ENCODE measurements at places on chromosomes 11 and 22. TPM values are rescaled to one million over a fixed set of nuclear protein-coding genes. Genes with fewer than 3 reads are reported as not detected.

Gene RAPSN
- 3.7 TPM for total RNA-seq

Gene SCGB1D2
- not detected for total RNA-seq

Gene MS4A12
- not detected for total RNA-seq

Gene OSM
- 0.32 TPM for total RNA-seq

Gene TSSK2
- not detected for total RNA-seq

Gene FOSL1
- 2.0 TPM for total RNA-seq

Gene HPS4
- 11.9 TPM for total RNA-seq

Gene IGLL1
- total RNA-seq, result not detected

Gene NAP1L4
- total RNA-seq, result 189 TPM

Gene ABTB2
- 27.9 TPM for total RNA-seq

Gene RASSF10
- 0.08 TPM for total RNA-seq

Gene C22orf31
- not detected for total RNA-seq

- no peak for DNase-seq
Measured at GRCh38 chr11:223026-223789, 12.9 kb downstream of the SIRT3 start.

GRCh38 chr11:77075425-77075905 lies 8.7 kb downstream of the CAPN5 start:
- no peak for DNase-seq

GRCh38 chr22:44885806-44886360 lies 123.9 kb downstream of the PHF21B start:
- no peak for DNase-seq

GRCh38 chr22:46408568-46409506 lies 73.3 kb downstream of the TRMU start:
- DNase-seq, result no peak

- DNase-seq, result no peak
Measured at GRCh38 chr22:42855211-42855610, 1.9 kb downstream of the ARFGAP3 start.

DNA sequence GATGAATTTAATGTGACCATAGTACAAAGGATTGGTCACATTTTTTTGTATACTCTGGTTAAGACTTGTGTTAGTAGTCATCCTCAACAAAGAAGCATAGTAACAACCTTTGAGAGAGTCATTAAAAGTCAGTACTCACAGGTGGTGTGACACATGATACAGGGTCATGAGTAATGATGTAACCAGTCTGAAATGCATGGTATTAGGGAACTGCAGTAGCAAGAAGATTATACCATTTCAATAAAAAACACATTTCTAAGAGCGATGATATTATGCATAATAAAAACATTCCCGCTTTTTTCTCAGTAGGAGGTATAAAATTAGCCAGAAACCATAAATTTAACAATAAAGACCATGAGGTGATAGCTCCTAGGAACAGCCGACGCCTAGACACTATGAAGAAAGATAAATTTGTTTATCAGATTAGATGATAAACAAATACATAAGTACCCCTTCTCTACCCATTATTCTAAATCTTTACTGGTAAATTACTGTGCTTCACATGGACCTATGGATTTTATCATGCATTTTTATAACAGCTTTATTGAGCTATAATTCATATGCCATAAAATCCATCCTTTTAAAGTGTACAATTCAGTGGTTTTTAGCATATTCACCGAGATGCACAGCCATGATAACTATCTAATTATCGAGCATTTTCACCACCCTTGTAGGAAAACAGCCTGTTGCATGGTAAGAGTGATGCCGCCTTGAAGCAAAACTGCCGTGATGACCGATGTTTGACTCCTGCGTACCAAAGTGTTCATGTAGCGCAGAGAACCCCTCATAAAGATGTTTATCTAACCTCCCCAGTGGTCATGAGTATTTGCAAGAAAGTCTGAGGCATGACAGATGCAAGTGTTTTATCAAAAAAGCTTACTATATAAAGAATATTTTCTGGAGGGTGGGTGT lies 41.8 kb downstream of the TMPRSS5 start:
- no peak for DNase-seq

DNA sequence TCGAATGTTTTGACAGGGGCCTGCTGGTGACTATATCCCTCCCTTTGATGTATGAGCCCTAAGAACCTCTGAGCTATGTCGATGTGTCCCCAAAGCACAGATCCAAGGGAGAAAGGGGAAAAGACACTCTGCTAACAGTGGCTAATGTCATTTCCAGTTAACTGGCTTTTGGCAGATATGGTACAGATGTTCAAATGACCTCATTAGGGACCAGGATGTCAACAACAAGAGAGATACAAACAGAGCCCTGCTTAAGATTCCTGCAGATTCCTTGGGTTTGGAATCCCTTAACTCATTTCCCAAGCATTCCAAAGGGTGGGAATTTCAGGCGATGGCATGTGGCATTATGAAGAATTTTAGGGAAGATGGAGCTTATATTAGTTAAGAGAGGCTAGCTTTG lies 517.3 kb downstream of the SOX6 start:
- no peak for DNase-seq

- no peak for DNase-seq
Measured at GRCh38 chr11:122219791-122220190, 103.8 kb upstream of the BLID start.

DNA sequence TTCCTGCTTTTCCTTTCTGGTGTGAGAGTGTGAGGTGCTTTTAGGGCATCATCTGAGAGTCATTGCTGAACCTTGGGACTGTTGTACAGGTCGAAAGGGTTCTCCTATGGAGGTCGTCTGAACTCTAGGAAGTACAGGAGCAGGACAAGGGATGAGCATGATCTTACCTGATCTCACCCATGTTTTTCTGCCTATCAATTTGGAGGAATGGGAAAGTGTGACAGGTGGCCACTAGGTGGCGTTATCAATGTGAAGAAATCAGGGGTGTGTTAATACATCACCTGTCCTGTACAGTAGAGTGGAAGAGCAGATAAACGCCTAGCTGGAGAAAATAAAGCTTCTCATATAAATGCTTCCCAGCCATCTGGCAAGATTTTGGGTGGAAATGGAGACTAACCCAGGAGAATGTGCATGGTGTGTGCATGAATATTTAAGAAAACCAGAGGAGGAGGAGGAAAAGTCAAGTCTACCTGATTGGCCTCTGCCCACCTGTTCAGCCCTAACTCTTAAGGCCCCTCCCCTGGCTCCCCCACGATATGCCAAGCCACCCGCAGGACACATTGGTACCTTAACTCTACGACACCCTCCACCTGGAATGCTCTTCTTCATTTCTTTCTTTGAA lies 72.0 kb upstream of the NARS2 start:
- no peak for DNase-seq

DNA sequence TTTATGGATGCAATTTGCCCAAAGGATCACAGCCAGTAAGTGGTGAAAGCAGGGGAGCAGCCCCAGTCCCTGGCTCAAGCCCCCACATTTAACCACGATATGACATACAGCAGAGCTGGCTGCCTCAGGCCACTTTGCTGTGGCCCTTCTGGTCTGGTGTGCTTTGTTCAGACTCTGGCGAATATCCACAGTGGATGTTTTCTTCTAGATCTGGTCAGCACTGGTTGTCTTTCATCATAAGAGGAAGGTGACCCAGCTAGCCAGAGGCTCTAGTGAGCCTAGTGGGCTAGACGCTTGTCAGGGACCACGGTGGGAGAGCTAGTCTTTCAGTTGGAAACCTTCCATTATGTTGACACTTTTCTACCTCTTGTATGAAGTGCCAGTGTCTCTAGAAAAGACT lies 42.5 kb downstream of the DGCR2 start:
- no peak for DNase-seq

DNA sequence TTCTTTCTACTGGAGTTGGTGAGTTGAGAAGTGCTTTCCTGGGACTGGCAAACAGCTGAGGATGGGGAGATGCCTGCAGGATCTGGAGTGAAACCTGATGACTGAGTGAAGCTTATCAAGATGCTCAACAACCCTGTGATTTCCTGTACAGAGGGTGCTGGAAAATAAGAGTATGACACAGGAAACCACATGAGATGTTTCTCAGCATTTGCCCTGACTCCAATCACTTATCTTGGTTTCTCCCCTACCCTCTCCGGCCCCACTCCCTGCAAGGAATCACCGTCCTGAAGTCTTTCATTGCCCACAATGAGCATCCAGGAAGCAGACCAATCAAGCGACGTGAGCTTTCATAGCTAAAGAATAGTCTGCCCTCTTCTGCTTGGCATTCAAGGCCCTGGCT lies at the start of gene MRGPRX2:
Gene MRGPRX2, minus strand, starts transcription at position 89 of the 400 bp plus-strand sequence. CDS start 4,315 bp downstream, outside the sequence.
- no peak for DNase-seq

DNA sequence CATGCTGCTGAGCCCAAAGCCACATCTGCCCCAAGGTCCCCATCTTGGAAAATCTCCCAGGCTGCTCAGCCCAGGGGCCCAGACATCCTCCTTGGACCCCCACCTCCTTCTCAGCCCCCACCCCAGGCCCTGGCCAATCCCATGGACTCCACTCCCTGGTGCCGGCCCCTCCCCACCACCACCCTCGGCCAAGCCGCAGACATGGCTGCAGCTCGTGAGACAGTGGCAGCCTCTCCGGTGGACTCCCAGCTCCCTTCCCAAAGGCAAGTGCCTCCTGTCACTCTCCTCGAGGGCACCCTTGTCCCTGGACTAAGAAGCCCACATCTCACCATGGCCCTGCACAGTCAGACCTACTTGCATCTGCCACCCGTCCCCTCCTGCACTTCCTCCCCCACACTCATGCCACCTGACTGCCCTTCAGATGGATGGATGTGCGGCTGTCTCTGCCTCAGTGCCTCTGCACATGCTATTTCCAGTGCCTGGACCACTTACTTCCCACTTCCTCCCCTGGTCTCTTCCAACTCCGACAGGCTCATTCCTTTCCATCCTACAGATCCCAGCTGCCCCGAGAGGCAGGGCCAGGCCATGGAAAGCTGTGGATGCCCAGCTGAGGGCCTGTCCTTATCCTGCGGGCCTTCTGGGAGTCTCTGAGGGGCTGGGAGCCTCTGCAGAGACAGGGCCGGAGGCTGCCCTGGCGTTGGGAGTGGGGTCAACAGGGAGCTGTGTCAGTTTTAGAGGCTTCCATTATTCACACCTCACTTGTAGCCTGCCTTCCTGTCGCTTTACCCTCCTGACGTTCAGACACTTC lies 25.5 kb upstream of the RFPL3 start:
- no peak for DNase-seq

DNA sequence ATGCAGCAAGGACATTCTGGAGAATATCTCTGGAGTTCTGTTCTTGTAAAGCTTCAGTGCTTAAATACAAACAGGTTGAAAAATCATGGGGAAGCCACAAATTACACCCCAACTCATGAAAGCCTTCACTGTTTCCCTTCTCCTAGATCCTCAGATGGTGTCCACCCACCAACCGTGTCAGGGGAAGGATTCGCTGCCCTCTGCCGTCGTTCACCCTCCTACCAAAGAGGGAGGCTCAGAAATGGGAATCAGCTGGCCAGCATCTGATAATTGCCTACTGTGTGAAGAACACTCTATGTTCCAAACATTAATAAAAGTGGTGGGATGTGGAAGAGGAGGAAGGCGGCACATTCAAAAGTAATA lies 7.4 kb upstream of the HEPACAM start:
- DNase-seq, result no peak

- no peak for DNase-seq
Measured at GRCh38 chr11:67576735-67577475, 6.7 kb upstream of the GSTP1 start.

- no peak for DNase-seq
Measured at GRCh38 chr11:83241291-83241946, 44.7 kb downstream of the CCDC90B start.

DNA sequence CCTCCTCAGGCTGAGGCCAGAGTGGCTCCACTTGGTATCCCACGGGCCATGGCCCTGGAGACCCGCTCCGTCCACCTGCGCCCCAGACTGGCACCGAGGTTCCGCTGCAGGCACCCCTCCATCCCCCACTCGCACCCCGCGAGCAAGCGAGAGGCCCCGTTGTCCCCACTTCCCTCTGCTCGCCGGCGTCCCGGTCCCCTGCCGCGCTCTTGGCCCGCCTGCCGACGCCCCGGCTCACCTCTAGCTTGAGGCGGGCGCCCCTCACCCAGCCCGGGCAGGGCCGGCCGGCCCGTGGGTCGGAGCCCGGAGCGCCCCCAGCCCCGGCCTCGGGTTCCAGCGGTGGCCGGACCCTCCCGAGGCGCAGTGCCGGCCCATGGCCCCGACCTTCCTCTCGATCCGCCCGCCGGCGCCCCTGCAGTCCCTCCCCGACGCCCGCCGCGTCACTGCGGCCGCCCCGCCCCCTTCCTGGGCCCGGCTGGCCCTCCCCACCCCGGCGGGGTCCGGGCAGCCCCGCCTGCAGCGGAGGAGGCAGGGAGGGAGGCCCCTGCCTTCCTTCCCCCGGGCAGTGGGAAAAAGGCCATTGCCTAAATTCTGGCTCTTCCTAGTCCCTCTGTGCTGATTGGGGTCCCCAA lies at the start of gene PITPNM1:
Gene PITPNM1, minus strand, starts transcription at position 414 of the 632 bp plus-strand sequence. CDS start 1,183 bp downstream, outside the sequence.
- peak; percentile 92 for DNase-seq

- DNase-seq, result no peak
Measured at GRCh38 chr11:119976805-119977560, 160.9 kb downstream of the TRIM29 start.

DNA sequence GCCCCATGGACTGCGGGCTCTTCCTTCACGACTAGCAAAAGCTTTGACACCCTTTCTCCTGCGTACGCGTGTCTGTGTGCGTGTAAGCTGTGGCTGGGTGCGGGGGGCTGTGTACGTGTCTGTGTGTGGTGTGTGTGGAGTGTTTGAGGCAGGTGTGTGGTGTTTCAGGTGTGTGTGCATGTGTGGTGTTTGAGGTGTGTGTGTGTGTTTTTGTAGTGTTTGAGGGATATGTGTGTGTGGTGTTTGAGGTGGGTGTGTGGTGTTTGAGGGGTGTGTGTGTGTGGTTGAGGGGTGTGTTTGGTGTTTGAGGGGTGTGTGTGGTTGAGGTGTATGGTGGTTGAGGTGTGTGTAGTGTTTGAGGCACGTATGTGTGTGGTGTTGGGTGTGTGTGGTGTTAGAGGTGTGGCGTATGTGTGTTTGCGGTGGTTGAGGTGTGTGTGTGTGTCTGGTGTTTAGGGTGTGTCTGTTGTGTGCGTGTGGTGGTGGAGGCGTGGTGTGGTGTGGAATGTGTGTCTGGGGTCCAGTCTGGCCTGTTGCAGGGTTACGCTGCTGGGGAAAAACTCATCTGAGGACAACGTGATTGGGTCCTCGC lies 687 bp upstream of the ARSA start:
- no peak for DNase-seq

Measured in cardiac septum (tissue), 1 donor.